NCI-H1105 treated with DMSO at 0.1 percent for 48 hours (cell line): ENCODE measurements at places on chromosomes 1 and 21.

DNA sequence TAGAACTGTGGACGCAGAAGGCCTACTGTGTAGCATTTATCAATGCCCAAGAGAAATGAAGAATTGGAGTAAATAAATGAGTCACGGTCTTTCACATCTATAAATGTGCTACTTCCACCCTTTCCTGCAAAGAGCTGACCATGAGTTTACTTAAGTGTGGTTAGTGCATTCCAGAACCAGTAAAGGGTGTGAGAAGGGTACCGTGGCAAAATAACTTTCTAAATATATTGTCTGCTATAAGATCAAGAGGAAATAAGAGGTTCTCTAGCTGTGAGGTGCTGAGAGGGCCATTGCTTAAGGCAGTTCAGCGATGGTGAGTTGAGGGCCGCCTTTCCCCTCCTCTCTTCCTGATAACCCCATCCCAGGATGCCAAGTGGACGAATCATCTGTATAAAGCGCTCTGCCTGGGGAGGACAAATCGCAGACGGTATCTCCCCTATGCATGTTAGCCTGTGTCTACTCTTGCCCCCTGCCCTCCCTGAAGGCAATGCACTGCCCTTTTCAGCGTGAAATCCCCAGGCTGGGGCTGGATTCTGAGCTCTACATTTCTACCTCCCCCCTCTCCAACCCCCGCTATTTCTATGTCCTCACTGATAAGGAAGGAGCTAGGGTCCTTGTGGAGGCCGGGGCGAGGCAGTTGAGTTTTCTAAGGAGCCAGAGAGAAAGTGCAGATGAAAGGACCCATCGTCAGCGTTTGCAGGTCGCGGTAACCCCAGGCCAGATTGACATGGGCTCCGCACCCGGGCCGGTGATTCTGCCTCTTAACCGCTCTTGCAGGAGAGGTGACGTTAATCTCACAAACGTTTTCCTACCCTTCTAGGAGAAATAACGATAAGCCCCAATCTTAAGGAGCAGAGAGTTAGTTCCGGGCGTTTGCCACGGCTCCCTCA is 1.5 kb upstream of the NCAM2 start:
- DNase-seq = no peak

- no peak for DNase-seq
Measured at GRCh38 chr1:18926315-18927081, 24.1 kb upstream of the ALDH4A1 start.

GRCh38 chr21:34889676-34890469 is 159.2 kb downstream of the RUNX1 start:
- peak; percentile 38 for DNase-seq

DNA sequence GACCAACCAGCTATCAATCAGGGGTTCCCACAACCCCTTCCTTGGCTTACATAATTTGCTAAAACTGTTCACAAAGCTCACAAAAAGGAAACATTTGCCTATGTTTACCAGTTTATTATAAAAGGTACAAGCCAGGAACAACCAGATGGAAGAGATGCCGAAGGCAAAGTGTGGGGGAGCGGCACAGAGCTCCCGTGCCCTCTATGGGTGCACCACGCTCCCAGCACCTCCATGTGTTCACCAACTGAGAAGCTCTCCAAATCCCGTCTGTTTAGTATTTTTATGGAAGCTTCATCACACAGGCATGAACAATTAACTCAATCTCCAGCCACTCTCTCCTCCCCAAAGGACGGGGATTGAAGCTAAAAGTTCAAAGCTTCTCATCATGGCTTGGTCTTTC is 32.9 kb downstream of the PSMG1 start:
- DNase-seq = no peak

- no peak for DNase-seq
Measured at GRCh38 chr21:43858806-43859648, 6.0 kb upstream of the AGPAT3 start.

GRCh38 chr1:207745285-207745684 is 6.6 kb upstream of the CD46 start:
- DNase-seq = no peak
